Colonic mucosa (tissue), 4 donors: ENCODE measurements at places on chromosomes 7 and 10. TPM values are rescaled to one million over a fixed set of nuclear protein-coding genes. Genes with fewer than 3 reads are reported as not detected.

DNA sequence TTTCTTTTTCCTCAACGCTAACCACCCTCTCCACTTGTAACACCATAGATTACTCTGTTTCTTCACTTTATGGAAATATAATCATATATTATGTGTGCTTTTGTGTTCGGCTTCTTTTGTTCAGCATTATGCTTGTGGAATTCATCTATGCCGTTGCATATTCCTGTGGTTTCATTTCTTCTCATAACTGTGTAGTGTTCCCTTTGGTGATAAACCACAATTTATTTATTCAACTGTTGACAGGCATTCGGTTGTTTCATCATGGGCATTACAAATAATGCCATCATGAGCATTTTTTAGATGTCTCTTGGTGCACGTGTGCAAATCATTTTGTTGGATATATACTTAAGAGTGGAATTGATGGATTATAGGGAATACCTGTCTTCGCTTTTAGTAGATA is 12.1 kb downstream of the AVL9 start:
- no peak for DNase-seq

The BTRC gene
- total RNA-seq, result 9.9 TPM

The SUGCT gene
- total RNA-seq, result 15.1 TPM

The AGMO gene
- 0.37 TPM for total RNA-seq

The ADAMTS14 gene
- 1.5 TPM for total RNA-seq
